ENCODE measurements at places on chromosomes 1 and 21.

GRCh38 chr1:198649232-198649967 is 10.6 kb downstream of the PTPRC start:
- DNase-seq, result no peak

DNA sequence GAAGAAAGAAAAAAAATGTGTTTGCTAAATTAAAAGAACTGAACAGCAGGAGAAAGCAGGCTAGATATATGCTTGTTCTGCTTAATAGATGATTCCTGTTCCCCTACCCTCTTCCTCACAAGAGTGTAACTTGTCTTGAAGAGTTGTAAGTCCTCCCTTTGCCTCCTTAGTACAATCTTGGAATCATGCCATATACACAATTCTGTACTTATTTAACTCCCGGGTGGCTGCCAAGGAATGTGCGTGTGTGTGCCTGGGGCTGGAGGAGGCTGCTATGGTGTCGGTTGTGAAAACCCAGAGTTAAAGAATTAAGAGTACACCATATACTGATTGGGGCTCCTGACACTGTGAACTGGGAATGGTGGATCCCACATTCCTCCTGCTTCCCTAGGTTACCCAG is 194.2 kb downstream of the SIPA1L2 start:
- DNase-seq, result no peak

- peak; percentile 87 for DNase-seq
These were observed 6.8 kb upstream of the SLAMF9 start for GRCh38 chr1:159960721-159961381.

GRCh38 chr1:55012661-55013060 is 13.9 kb downstream of the BSND start:
- DNase-seq, result no peak

DNA sequence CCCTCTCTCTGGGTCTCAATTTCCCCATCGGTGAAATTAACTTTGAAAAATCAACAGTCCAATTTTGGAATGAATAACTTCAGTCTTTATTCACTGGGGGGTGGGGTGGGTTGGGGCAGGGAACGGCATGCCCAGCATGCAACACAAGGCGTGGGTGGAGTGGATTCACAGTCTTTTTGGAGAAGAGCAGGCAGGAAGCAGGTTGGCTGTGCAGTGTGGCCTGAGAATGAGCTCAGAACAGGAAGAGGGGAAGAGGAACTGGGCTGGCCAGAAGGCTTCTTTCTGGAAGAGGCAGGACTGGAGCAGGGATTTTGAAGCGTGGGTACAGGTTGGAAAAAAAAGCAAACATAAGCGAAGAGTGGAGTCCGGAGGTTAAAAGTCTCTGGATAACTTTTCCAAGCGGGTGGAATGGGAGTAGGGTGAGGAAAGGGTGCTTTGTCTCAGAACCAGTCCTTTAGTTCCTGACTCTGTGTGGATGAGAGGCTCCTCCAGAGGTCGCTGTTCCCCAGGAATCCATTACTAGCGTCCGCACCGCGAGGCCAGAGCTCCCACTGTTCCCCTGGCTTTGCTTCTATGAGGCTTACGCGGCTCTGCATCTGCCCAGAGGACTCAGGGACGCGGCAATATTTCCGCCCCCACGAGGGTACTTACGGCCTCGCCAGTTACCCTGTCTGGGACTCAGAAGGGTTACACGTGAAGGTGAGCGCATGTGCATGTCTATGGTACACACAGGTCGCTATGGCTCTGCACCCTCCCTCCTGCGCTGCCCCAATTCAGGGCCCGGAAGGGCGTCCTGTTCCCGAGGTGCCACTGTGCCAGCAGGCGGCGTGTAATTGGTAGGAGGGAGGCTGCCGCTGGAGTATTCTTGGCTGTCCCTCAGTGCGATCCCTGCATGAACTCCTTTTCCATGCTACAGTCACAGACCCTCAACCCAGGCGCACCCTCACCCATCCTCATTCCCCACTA is 5.5 kb upstream of the FOXD2 start:
- DNase-seq, result peak; percentile 58

GRCh38 chr1:58815686-58816071 is 31.8 kb upstream of the JUN start:
- DNase-seq, result peak; percentile 44

Data from RWPE1 (cell line).